A172 (cell line): ENCODE measurements at places on chromosomes 4 and X. TPM values are rescaled to one million over a fixed set of nuclear protein-coding genes. Genes with fewer than 3 reads are reported as not detected.

The TAF7L gene
- not detected in 2 replicates for total RNA-seq

The SLC49A3 gene
- total RNA-seq, result 0.26 and 0.81 TPM in 2 replicates

The GUCY1A1 gene
- total RNA-seq, result 0.05 and 2.9 TPM in 2 replicates

The PRRG1 gene
- 16.9 and 18.0 TPM in 2 replicates for total RNA-seq

The HOPX gene
- total RNA-seq, result not detected in 2 replicates

The GAGE12E gene
- total RNA-seq, result not detected in 2 replicates

The USP17L27 gene
- not detected in 2 replicates for total RNA-seq

The MCF2 gene
- not detected in 2 replicates for total RNA-seq

The C4orf54 gene
- 0.29 TPM in 1 of 2 replicates, not detected in the other for total RNA-seq

The CDX4 gene
- total RNA-seq, result not detected in 2 replicates

The SHISA3 gene
- total RNA-seq, result 3.1 and 3.9 TPM in 2 replicates

The BTC gene
- total RNA-seq, result 0.03 and 0.14 TPM in 2 replicates

The HDX gene
- 3.5 and 9.0 TPM in 2 replicates for total RNA-seq

The MAGEA9 gene
- total RNA-seq, result not detected in 2 replicates

The CD38 gene
- not detected in 2 replicates for total RNA-seq

The PPBP gene
- total RNA-seq, result not detected in 2 replicates

The ADH7 gene
- not detected in 2 replicates for total RNA-seq

The GYG2 gene
- 7.2 and 11.7 TPM in 2 replicates for total RNA-seq

The SLC10A6 gene
- total RNA-seq, result not detected in 2 replicates

The SLC6A14 gene
- not detected in 2 replicates for total RNA-seq

The SMARCA1 gene
- 26.3 and 28.2 TPM in 2 replicates for total RNA-seq

The JADE3 gene
- 3.7 and 5.6 TPM in 2 replicates for total RNA-seq

The CENPVL2 gene
- not detected in 2 replicates for total RNA-seq

The DHX15 gene
- 132 and 153 TPM in 2 replicates for total RNA-seq

The ARSJ gene
- 6.5 and 8.8 TPM in 2 replicates for total RNA-seq

The PAGE2B gene
- not detected in 2 replicates for total RNA-seq

The ESX1 gene
- total RNA-seq, result not detected in 2 replicates

The ARHGAP6 gene
- 0.28 and 0.38 TPM in 2 replicates for total RNA-seq

The SSX2 gene
- total RNA-seq, result not detected in 2 replicates

The ADH1A gene
- not detected in 2 replicates for total RNA-seq

The MAGEA12 gene
- 0.96 and 1.8 TPM in 2 replicates for total RNA-seq

The PDGFC gene
- 27.5 and 36.9 TPM in 2 replicates for total RNA-seq

The PORCN gene
- total RNA-seq, result 13.2 and 15.2 TPM in 2 replicates

The HCFC1 gene
- 40.8 and 41.7 TPM in 2 replicates for total RNA-seq

The TENM3 gene
- total RNA-seq, result 87.7 and 92.1 TPM in 2 replicates

The NAA11 gene
- not detected in 2 replicates for total RNA-seq

The TMEM156 gene
- 0.19 and 0.81 TPM in 2 replicates for total RNA-seq

The MBTPS2 gene
- 15.4 and 15.9 TPM in 2 replicates for total RNA-seq

The PCDH10 gene
- 14.1 and 18.9 TPM in 2 replicates for total RNA-seq

The UGT2B7 gene
- 0.22 TPM in 1 of 2 replicates, not detected in the other for total RNA-seq

The RBMX gene
- total RNA-seq, result 388 and 528 TPM in 2 replicates

The BEX4 gene
- total RNA-seq, result 1.2 TPM in 1 of 2 replicates, not detected in the other

The NDST3 gene
- 0.74 and 1.7 TPM in 2 replicates for total RNA-seq

The SPATA4 gene
- 0.19 TPM in 1 of 2 replicates, not detected in the other for total RNA-seq

The SCML2 gene
- total RNA-seq, result 5.8 and 7.5 TPM in 2 replicates

The DCAF4L1 gene
- not detected in 2 replicates for total RNA-seq

The RBMX2 gene
- total RNA-seq, result 10.4 and 15.6 TPM in 2 replicates

The CENPVL1 gene
- total RNA-seq, result not detected in 2 replicates

The PF4V1 gene
- total RNA-seq, result not detected in 2 replicates

The CRMP1 gene
- total RNA-seq, result 51.5 and 55.6 TPM in 2 replicates

The WDR45 gene
- total RNA-seq, result 47.5 and 64.6 TPM in 2 replicates

The SERPINA7 gene
- not detected in 2 replicates for total RNA-seq

The VGLL1 gene
- total RNA-seq, result not detected in 2 replicates

The HPRT1 gene
- total RNA-seq, result 9.2 and 11.8 TPM in 2 replicates

The NDP gene
- 0.22 TPM in 1 of 2 replicates, not detected in the other for total RNA-seq

The CABS1 gene
- total RNA-seq, result not detected in 2 replicates

The KLHL5 gene
- total RNA-seq, result 68.5 and 78.3 TPM in 2 replicates

The RPA4 gene
- not detected in 2 replicates for total RNA-seq
